ENCODE measurements at places on chromosomes 7 and 10. TPM values are rescaled to one million over a fixed set of nuclear protein-coding genes. Genes with fewer than 3 reads are reported as not detected.

Gene CCDC71L
- total RNA-seq, result 27.5 TPM

Gene AGAP9
- total RNA-seq, result 9.2 TPM

Gene KLF14
- total RNA-seq, result not detected

Gene CLRN3
- total RNA-seq, result not detected

Gene CFAP43
- total RNA-seq, result 0.54 TPM

Gene BAIAP2L1
- total RNA-seq, result under 0.01 TPM

Gene PLAU
- 10.8 TPM for total RNA-seq

Gene MBLAC1
- 3.5 TPM for total RNA-seq

Gene HTRA1
- under 0.01 TPM for total RNA-seq

Gene PODXL
- total RNA-seq, result 1.1 TPM
